ENCODE measurements at places on chromosomes 7 and 10.
A peak's percentile ranks its signal among the peaks of the same experiment; 100 is the strongest.

- no peak for DNase-seq
Observed at GRCh38 chr7:143362131-143363015, at the start of gene FAM131B. Gene FAM131B, minus strand, starts transcription at chr7:143362713. Its CDS starts 110 bp downstream, at chr7:143362603.

DNA sequence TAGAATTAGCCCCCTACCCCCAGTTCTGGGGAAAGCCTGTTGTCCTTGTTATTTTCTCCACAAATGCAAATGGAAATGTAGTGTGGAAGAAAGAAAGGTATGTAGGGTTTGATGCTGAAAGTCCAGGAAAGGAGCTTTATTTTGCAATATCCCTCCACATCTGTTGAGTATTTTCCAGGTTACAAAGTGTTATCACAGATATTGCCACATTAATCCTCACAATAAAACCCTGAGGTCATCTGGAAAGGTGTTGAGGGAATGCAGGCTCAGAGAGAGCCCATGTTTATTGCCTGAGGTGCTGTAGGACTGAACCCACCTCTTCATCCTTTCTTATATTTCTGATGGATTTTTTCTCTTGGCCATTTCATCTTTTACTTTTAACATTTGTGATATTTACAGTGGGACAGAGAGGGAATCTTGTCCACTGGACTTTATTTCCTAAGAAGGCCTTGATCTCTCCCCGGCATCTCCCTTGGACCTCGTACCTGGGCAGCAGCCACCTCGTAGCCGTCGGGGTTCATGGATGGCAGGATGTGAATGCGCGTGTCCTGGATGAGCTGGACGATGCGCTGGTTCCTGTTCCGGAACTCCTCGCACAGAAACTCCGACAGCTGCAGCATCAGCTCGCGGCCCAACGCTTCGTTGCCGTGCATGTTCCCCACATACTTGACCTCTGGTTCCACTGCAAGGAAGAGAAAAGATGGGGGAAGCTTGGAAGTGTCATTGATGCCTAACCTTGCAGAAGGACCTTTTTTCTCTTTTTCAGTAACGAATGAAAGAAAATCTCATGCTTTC, 6.0 kb downstream of the CPN1 start:
- DNase-seq: no peak

DNA sequence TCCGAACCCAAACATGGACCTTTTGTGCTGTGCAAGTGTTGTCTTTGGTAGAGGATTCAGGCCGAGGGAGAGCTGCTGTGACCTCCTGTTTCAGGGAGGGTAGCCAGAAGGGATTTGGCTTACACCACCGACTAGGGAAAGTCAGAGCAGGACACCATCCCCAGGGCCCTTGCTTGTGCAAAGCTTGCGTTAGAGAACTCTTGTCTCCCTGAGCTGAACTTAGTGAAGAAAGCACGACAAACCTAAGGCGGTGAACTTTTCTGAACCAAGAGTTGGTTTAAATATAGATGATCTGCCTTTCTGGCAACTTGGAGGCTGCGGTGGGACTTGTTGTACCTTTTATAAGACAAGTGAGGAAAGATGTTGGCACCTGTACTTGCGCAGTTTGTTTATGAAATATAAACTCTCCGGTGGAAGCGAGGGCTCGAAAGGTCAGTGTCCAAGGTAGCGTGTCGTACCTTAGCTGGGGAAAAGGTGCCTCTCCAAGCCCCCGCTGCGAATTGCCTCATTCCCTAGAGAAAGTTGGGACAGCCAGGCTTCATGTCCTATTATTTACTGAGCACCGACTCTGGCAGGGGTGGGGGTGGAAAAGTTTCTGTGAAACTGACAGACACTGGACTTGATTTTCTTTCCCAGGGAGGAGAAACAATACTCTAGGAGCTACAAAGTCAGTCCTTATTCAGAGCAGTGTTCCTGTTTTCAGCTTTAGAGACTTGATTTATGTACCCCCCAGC, 31.6 kb downstream of the WBP1L start:
- no peak for DNase-seq

- no peak for DNase-seq
Observed at GRCh38 chr7:66219805-66220204, 14.7 kb downstream of the TPST1 start.

- peak; percentile 61 for DNase-seq
Observed at GRCh38 chr10:17782921-17783665, 26.1 kb upstream of the MRC1 start.

DNA sequence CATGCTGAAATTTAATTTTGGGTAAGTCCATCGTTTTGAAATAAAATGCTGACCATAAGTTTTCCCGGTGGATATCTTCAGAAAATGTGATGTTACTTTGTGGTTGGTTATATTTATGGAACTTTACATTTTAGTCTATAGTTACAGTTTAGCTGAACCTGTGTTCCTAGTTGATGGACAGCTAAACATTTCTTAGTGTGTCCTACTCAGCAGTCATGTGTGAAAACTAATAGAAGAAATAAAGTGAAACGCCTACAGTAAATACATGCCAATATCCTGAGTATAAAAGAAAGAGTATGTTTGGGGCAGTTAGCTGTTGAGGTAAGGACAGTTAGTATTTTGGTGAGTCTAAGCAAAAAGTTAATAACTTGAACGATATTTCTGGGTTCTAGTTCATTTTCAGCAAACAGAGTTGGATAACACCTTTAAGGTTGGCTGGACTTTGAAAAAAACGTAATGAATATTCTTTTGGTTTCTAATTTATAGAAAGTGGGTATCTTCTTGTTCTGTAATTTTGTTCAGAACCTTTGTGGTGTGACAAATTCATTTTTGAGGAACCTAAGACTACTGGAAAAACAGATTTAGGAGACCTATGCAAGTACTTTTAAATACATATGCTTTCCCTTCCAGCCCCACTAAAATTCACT, 28.7 kb downstream of the LCOR start:
- DNase-seq: no peak

GRCh38 chr7:47591655-47592572, 10.0 kb upstream of the TNS3 start:
- DNase-seq: no peak

DNA sequence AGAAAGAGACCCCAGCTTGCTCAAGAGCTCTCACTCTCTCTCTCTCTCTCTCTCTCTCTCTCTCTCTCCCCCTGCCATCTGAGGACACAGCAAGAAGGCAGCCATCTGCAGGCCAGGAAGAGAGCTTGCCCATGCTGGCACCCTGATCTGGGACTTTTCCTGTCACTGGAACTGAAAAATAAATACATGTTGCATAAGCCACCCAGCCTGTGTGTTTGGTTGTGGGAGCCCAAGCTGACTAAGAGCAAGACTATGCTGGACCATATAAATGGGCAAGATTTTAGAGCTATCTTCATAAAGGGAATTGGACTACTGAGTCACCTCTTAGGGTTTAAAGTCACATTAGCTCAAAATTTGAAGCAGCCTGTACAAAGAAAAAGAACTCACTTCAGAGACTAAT, 98.6 kb downstream of the SLC16A9 start:
- DNase-seq: no peak

- peak; percentile 60 for DNase-seq
Observed at GRCh38 chr7:122092964-122093797, 50.9 kb downstream of the AASS start.

DNA sequence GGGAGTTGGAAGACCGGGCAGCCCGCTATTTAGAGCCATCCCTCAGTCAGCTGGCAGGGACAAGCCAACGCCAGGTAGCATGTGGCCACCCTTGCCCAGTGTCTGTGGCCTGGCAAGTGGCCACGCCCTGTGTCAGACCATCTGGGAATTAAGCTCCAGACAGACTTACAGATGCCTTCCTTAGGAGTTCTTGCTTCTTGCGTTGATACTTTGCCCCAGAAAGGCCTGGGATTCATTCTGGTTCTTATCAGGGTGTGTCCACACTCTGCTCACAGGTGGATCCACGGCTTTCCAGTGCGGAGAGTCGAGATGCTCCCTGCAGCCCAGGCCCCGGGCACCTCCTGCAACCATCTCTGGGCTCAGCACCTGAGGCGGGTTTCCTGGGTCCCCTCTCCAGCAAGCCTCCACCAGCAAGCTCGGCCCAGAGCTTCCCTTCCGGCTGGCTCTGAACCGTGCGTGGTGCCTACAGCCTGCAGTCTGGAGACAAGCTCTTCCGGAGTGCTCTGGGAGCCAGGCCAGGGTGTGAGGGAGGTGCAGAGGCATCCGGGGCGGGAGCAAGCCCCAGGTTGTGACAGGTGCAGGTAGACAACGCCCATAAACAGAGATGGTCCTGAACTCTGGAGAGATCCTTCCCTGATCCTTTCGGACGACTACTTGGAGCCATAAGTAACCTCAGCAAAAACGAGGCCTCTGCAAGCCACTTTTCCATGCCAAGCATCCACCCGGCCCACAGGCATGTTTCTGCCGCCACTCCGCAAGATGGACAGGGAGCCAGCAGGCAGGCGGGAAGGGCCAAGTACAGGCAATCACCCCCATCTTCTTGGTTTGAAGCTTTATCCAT, 32.3 kb upstream of the PPIF start:
- DNase-seq: no peak

DNA sequence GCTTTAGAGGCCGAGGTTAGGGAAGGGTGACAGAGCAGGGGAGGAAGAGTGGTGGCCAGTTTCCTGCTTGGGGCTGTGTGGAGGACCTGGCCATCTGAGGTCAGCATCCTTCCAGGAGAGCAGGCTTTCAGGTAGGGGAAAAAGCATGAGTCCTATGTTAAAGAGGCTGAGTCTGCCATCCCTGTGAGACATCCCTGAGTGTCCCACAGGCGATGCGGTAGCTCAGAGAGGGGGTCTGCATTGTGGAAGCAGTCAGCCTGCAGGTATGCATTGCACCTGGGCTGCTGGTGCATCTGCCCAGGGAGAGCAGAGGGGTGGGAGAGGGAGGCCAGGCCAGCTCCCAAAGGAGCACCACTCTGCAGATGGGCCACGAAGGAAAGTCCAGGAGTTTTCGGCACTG, 282.1 kb upstream of the ZNF32 start:
- no peak for DNase-seq

DNA sequence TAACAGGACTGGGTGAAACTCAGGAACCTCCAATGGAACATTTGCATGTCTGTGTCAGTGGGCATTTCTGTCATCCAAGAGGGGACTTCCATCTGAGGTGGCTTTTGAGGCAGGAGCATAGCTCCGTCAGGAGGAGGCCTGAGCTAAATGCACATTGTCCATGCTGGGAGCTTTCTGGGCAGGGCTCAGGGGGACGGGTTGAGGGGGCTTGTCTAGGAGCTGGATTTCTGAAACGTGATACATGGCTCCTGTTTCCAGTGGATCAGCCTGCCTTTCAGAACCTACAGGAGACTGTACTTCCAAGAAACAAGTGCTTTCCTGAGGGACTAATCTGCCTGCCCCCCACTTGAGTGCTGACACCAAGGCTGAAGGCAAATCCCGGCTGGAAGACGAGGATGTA, 40.5 kb upstream of the GDF10 start:
- no peak for DNase-seq

GRCh38 chr10:104447331-104447730, 93.7 kb downstream of the CFAP58 start:
- no peak for DNase-seq

DNA sequence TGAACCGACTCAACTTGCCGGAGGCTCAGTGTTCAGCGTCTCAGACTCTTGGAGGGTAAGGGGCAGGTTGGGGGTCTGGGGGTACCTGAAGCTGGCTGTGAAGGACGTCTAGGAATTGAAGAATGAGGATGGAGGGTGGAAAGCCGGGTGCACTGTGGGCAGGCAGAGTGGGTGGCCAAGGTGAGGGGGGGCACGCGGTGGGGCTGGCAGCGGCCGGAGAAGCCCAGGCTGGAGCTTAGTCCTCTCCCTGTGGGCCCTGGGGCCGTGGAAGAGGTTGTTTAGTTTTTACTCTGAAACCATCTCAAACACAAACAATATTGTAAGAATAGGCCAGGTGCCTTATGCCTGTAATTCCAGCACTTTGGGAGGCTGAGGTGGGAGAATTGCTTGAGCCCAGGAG, 83.4 kb downstream of the UNCX start:
- no peak for DNase-seq

- peak; percentile 56 for DNase-seq
Observed at GRCh38 chr7:41629711-41630111, 73.2 kb downstream of the INHBA start.

DNA sequence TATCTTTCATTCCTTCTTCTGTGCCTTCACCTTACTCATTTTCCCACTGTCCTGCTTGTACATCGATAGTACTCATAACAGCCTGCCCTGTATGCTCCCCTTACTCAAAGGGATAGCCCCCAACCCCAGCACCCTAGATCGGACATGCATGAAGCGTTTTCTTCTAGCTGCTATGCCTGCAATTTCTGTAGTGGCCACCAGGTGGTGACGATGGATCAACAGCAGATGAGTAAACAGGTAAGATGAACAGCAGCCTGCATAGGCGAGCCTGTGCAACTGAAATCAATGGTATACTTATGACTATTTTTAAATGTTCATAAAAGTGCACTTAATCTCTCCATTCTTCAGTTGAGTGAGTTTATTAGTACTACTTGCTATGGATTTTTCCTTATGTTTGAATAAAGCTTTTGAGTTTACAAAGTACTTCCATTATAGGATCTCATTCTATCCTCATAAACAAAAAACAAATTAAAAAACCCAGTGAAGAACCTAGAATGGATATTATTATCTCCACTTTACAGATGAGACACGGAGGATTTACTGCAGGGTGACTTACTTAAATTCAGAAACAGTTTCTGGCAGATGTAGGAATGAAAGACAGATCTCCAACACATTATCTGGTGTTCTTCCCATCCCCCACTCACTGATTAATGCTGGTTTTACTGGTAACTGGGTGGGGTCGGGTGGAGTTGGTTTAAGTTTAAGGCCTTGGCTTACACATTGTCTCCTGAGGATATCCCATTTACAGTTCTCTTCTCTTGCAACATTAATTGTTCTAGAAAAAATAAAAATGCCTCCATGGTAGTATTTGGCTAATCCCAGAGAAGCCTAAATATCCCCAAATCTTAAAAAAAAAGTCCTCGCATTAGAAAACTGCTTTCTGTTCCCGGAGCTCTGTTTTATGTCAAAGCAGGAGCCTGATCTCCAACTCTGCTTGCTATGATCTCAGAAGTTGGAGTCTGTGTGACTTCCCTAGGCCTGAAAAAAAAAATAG, 222.1 kb downstream of the GLI3 start:
- DNase-seq: no peak

GRCh38 chr10:12180221-12180974, 15.3 kb downstream of the NUDT5 start:
- no peak for DNase-seq

DNA sequence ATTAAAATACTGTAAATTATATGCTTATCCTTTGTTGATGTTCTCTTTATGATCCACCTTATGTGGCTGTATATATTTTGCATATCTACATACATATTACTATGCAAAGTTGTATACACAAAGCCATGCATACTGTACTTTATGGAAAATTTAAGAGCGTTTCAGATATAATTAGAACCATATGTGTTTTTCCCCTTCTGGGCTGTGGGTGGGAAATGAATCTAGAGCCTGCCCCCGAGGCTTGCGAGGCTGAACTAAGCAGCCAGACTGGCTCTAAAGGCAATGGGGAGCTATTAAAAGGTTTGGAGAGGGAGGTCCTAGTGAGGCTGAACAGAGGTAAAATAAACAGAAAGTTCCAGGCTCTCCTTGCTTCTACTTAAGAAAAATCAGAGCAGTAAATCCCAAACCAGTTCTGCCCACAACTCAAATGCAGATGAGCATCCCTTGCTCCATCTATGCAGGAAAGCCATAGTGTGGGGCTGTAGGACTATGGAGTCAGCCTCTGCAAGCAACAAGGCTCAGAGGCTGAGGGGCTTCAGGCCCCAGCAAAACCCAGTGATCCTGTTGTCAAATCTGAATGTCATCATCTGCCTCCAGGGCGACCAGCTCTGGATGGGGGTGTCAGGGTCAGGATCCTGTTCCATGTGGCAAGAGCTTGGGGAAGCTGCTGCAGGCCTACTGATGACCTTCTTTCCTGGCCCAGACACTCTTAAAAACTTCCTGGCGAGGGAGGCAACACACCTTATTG, 14.1 kb upstream of the DDIT4 start:
- peak; percentile 69 for DNase-seq
